Activated gamma-delta T cell treated with anti-CD3 and anti-CD28 coated beads, Interleukin-2, amount 50 U/mL, for 16 hours (primary cell): ENCODE measurements at places on chromosomes 2 and 18.

DNA sequence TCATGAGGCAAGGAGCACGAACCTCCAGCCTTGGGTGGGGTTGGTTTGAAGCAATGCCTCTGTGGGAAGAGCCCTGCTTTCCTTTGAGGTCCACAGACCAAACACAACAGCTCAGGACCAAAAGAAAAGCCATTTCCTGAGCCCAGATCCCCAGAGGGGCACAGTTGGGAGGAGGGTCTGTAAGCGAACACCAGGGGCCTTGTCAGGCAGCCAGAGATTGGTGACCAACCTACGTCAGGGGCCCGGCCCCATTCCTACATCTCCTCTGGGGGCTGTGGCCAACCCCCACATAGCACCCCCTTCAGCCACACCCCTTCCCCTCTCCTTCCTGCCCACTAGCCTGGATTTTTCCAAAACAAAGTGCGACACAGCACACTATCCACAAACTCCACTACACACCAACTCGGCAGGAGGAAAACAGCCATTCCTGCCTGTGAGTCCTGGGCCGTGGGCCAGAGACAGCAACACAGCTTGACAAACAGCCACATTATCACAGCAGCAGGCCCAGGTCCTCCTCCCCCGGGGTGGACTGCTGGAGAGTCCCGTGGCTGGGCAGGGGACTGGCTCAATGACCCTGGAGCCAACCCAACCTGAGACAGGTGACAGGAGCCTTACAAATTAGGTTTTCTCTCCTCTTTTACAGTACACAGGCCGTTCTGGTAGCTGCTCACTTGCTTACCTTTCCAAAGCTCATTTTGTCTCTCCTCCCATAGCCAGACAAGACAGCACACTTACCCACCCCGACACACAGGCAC is 98.8 kb downstream of the TNS1 start:
- no peak for DNase-seq

GRCh38 chr2:46979571-46979979 is 64.0 kb upstream of the MCFD2 start:
- peak; percentile 9 for DNase-seq

DNA sequence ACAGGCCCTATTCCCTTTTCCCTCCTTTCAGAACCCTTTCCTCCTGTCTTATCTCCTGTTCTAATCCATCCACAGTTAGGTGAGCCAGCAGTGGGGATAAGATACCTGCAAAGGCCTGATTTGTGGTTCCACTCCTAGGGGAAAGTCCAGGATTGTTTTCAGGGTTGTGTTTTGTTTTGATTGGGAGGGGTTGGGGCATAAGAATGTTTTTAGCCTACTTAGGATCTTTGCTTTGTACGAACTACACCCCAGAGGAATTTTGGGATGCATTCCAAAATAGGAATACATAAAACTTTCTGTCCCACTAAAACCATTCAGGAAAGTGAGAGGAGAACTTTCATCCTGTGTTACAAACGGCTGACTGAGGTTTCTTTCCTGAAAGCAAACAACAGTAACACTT is 150.8 kb upstream of the PGAP1 start:
- DNase-seq: no peak

DNA sequence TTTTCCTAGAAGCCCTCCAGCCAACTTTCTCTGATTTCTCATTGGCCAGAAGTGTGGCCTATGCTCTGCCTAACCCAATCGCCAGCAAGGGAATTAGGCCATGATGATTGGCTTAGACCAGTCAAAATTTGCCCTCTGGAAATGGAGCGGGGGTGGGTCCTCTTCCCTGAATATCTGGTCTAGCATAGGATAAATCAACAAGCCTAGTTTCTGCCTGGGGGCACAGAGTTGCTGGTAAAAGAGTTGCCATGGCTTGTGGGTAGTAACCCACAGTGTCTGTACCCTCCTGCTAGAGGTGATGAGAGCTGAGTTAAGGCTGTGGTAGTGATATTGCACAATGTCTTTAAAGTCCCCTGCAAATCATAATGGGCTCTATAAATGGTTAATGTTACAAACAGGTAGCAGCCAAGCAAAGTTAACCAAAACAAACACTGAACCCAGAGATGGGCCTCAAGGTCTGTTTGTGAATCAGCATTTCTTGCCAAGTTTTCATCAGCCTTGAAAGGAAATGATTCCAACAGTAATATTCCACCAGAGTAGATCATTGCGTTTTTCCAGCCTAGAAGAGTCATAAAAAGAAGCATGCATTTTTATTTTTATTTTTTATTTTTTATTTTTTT is 19.3 kb downstream of the GALM start:
- DNase-seq: no peak

GRCh38 chr18:25229081-25229480 is 122.9 kb downstream of the ZNF521 start:
- DNase-seq: no peak

DNA sequence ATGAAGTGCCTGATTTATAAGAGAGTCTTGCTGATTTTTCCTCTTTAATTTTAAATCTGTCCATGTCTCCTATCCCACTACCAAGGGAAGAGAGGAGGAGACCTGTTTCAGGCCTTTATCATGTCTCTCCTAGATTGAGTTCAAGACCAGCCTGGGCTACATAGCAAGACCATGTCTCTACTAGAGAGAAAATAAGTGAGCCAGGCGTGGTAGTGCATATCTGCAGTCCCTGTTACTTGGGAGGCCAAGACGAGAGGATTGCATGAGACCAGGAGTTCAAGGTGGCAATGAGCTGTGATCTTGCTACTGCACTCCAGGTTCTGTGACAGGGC is 20.0 kb downstream of the EML4 start:
- DNase-seq: no peak

GRCh38 chr2:229273723-229274338 is 2.7 kb upstream of the PID1 start:
- no peak for DNase-seq

DNA sequence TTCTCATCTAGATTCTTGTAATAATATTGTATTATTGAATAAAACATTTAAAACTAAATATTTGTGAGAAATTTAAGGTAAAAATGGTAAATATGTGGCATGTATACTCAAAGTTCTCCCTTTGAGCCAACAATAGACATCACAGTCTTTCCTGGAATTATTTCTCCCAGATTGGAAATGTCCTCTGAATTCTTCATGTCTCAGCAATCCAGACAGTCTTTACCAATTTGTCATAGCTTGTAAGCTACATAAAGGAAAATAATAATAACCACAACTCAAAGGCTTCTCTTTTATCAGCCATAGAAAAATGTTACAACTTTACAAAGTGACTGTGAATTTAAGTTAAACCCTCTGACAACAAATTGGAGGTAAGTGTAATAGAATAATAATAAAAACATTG is 784.9 kb downstream of the EPHA4 start:
- DNase-seq: no peak

GRCh38 chr2:391696-392095 is 103.8 kb upstream of the ALKAL2 start:
- no peak for DNase-seq

- no peak for DNase-seq
These were observed 133.6 kb downstream of the NFATC1 start for GRCh38 chr18:79529296-79529695.

DNA sequence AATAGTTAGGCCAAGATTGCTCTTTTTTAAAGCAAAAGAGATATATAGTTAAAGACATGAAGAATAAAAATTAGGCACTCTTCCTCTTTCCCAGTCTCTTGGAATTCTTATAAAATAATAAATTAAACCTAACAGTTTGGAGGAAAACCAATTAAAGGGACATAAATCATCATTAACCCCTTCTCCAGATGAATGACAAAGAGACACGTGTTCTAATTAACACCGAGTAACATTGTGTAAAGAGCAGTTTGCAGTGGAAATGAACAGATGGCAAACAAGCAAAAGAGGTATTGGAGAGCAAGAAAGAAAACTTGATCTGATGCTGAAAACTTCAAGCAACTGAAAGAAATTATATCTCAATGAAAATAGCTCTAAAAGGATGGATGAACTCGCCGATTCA is 48.4 kb downstream of the BCL2 start:
- DNase-seq: no peak

DNA sequence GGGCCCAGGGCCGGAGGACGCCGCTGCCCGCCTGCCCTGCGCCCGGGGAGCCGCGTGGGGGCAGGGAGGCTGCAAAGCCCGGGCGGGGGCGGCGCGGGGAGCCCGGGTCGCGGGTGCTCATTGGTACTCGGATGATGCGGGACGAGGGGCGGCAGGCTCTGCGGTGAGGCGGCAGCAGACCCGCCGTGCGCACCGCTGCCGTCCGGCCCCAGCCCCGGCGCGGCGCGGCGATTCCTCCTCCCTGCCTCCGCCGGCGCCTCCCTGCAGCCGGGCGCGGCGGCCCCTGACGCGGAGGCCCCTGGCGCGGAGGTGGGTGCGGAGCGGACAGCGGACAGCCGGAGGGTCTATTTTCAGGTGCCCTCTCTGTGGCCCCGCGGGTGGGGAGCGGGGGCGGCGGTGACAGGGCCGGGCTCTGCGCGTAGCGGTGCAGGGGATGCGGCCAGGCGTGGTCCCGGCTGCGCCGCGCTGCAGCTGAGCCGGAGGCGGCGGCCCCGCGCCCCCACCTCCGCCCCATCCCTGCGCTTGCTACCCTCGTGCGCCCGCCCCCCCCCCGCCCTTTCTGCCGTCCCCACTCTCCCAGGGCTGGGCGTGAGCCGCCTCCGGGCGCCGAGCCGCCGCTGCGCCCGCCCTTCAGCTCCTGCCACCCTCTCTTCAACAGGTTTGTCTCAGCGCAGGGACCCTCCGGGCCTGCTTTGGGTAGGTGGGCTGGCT is 640 bp downstream of the SPTBN1 start:
- DNase-seq: no peak

DNA sequence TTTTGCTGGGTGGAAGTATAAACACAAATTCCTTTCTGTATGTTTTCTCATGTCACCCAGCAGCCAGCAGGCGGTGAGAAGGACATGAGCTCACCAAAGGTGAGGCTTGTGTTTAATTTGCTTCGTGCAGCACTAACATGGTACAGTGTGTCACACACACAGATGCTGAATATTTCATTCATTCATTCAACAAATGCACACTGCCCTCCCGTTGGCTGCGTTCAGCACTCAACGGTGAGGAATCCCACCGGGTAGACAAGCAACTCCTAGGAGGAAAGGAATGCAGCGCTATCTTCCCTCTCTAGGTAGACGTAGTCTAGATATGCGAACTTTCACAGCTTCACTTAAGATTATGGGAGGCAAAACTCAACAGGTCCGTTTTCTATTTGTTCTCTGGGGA is 85.1 kb downstream of the LONRF2 start:
- DNase-seq: no peak

GRCh38 chr18:8247700-8248099 is 361.5 kb upstream of the RAB12 start:
- no peak for DNase-seq

DNA sequence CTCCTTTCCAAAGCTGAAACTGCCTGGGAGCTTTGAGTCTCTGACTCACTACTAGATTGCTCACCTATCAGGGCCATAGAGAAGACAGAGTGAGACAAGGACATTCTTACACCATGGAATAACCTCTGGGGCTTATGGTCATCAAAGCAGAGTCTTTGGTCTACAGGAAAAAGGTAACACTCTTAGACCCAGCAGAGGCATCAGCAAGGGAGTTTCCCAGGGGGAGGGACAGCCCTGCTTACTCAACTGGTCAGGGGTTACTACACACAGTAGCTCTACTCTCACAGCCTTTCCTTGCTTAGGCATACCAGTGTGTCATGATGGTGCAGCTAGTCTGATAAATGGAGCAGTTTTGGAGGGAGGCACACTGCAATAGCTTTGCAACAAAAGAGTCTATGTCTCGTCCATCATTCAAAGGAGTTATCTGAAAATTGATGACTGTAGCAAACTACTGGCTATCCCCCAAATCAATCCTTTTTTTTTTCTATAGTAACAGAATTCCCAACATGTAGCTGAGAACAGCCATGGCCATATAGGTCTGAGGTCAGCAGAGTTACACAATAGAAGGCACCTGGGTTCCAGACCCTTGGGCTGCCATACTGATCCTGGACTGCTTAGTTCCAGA is 22.4 kb upstream of the CD28 start:
- no peak for DNase-seq

DNA sequence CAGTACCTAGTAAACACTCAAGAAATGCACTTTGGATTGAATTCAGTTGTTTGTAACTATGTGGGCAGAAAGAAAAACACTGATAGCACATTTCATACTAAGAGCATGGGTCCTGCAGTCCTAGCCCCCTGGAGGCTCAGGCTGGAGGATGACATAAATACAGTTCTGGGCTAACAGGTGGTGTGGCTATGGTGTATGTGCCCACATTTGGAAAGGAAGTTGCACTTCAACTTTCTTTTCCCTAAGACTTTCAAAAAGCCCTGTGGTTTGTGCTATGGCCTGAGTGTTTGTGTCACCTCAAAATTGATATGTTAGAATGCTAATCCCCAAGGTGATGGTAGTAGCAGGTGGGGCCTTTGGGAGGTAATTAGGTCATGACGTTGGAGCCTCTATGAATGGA is 218.2 kb downstream of the CDCA7 start:
- no peak for DNase-seq

GRCh38 chr2:217297096-217297495 is 437.2 kb upstream of the TNP1 start:
- DNase-seq: no peak

GRCh38 chr2:96694816-96695455 is 44.9 kb downstream of the LMAN2L start:
- DNase-seq: no peak

- DNase-seq: no peak
These were observed 350.5 kb downstream of the ARL6IP6 start for GRCh38 chr2:153068915-153069314.

GRCh38 chr18:35756506-35757117 is 175.1 kb downstream of the GALNT1 start:
- DNase-seq: peak; percentile 26

GRCh38 chr2:46230115-46230571 is 67.1 kb upstream of the EPAS1 start:
- no peak for DNase-seq

DNA sequence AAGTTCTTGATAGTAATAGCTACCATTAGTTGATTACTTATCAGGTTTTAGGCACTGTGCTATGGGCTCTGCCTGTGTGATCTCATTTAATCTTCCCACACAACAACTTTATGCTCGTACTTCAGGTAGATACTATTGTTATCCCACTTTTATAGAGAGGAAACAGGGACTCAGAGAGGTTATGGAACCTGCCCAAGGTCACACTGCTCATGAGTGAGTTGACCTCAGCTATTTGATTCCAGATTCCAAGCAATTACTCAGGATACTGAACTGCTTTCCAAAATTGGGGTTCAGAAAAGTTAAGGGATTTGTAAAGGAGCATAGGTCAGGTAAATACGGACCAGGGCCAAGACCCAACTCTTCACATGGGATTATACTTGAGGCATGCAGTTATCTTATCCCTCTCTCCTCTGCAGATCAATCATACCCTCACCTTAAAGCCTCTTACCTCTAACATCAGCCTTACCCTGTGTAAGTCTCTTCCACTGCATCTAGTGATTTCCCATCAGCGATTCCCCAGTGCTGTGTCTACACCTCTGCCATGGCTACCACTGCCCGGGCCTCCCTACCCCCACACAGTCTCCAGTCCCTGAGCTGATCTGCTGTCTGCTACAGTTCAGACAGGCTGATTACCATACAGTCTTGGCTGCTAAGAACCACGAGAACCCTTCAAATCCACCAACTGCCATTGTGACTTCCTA is 74.4 kb downstream of the ANTXR1 start:
- no peak for DNase-seq
